ENCODE measurements at places on chromosomes 1 and 21. TPM values are rescaled to one million over a fixed set of nuclear protein-coding genes. Genes with fewer than 3 reads are reported as not detected.

UBXN10 gene
- total RNA-seq = 0.52 TPM

TNNI3K gene
- 0.94 TPM for total RNA-seq

EFCAB7 gene
- 6.0 TPM for total RNA-seq

TFF3 gene
- not detected for total RNA-seq

COL8A2 gene
- 1.9 TPM for total RNA-seq

TMCO2 gene
- not detected for total RNA-seq

SNX7 gene
- 0.42 TPM for total RNA-seq

SLFNL1 gene
- total RNA-seq = 0.10 TPM

FMO1 gene
- not detected for total RNA-seq

AMY1B gene
- not detected for total RNA-seq

ADAMTS4 gene
- 0.21 TPM for total RNA-seq

CFH gene
- total RNA-seq = 1.6 TPM

SLC44A5 gene
- 0.52 TPM for total RNA-seq

APOBEC4 gene
- 0.10 TPM for total RNA-seq

RRP1 gene
- 10.0 TPM for total RNA-seq

HMCN1 gene
- total RNA-seq = under 0.01 TPM

CYB561D1 gene
- total RNA-seq = 7.9 TPM

ATP1B1 gene
- 4.7 TPM for total RNA-seq

ASAP3 gene
- total RNA-seq = 0.42 TPM

ADORA1 gene
- total RNA-seq = not detected

CRP gene
- 0.42 TPM for total RNA-seq

VHLL gene
- not detected for total RNA-seq

RAP1GAP gene
- total RNA-seq = 0.10 TPM

CELSR2 gene
- total RNA-seq = 1.4 TPM

GBP5 gene
- 62.4 TPM for total RNA-seq

TRIM17 gene
- total RNA-seq = 0.42 TPM

THEM5 gene
- not detected for total RNA-seq

PGBD2 gene
- total RNA-seq = 0.73 TPM

CDC20 gene
- total RNA-seq = 0.52 TPM

TAF12 gene
- 13.5 TPM for total RNA-seq

BCAN gene
- total RNA-seq = not detected

MAB21L3 gene
- under 0.01 TPM for total RNA-seq

SH3BP5L gene
- total RNA-seq = 8.7 TPM

LRRIQ3 gene
- total RNA-seq = 0.21 TPM

S100A3 gene
- total RNA-seq = not detected

KPRP gene
- total RNA-seq = not detected

UQCRHL gene
- total RNA-seq = 1.2 TPM

TMPRSS3 gene
- total RNA-seq = 0.42 TPM
